ENCODE measurements at places on chromosomes 16 and 17.

GRCh38 chr17:13016881-13017654 lies 759 bp downstream of the ELAC2 start:
- DNase-seq: no peak

DNA sequence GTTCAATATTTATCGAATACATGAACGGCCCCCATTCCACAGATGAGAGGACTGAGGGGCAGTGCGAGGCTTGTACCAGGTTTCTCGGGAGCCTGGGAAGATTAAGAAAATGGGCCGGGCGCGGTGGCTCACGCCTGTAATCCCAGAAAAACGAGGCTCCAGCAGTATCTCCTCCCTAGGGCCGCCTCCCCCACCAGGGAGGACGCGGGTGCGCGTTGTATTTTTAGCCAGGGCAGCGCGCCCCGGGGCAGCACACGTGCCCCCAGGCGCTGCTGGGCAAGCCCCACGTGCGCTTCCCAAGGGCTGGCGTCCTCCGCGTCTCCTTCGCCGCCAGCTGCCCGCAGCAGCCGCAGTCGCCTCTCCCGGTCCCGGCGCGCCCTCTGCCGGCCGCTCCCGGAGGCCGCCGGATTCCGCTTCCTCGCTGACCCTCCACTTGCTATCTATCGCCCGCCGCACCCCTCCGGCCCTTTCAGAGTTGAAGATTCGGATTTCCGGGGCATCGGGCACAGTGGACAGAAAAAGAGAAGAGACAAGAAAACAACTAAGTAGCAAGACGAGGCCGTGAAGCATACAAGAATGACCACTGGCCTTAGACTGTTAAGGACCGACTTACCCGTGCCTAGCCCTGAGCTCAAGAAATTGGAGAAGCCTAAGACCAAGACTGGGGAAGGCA lies 1.9 kb upstream of the YBX2 start:
- peak; percentile 45 for DNase-seq

GRCh38 chr17:21772321-21772720 lies 80.0 kb downstream of the KCNJ18 start:
- no peak for DNase-seq

GRCh38 chr16:2535625-2536013 lies 2.2 kb upstream of the PDPK1 start:
- no peak for DNase-seq

GRCh38 chr16:67441271-67441753 lies 10.4 kb downstream of the HSD11B2 start:
- DNase-seq: peak; percentile 86

- no peak for DNase-seq
Measured at GRCh38 chr17:73550556-73550955, 93.7 kb downstream of the SDK2 start.

DNA sequence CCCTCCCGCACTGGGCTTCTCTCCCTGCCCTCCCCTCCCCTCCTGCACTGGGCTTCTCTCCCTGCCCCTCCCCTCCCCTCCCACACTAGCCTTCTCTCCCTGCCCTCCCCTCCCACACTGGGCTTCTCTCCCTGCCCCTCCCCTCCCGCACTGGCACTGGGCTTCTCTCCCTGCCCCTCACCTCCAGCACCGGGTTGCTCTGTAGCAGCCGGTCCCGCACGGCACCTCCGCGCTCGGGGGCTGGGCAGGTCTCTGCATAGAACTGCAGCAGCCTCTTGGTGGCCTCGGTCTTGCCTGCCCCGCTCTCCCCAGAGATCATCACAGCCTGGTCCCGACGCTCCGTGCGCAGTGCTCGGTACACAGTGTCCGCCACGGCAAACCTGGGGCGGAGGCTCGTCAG lies 9.8 kb downstream of the MYO1C start:
- DNase-seq: no peak

DNA sequence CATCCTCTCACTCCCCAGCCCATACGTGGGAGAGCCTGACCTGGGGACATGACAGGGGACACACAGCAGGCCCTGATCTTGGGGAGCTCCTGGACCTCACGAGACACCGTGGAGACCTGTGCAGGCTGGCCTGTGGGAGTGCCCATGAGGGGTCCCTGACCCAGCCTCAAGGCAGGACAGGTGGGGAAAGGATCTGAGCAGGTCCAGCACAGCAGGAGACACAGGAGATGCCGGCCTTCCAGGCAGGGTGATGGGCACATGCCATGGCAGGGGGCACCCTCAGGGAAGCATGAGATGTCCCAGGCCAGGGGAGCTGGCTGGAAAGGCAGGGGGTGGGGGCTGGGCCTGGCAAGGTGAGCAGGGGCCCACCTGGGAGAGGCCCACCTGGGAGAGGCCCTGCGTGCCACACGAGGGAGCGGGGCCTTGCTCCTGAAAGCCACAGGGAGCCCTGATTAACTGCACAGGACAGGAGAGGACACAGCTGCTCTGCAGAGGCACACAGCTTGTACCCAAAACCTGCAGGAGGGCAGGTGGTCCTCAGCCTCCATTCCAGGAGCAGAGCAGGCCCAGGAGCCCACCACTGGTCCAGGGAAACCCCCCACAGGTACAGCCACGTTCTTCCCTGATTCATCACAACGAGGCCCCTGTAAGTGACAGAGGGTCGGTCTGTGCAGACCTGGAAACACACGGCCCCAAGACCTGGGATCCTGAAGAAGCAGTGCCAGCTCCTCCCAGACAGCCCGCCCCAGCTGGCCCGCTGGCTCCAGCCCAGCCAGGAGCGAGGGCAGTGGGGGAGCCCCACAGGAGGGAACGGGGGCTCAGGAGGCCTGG lies 26.6 kb upstream of the KRT17 start:
- DNase-seq: no peak

- no peak for DNase-seq
Measured at GRCh38 chr17:12022310-12022709, 1.6 kb downstream of the MAP2K4 start.

- no peak for DNase-seq
Measured at GRCh38 chr16:56758432-56758831, 28.5 kb downstream of the NUP93 start.

- DNase-seq: no peak
Measured at GRCh38 chr16:78004517-78004916, 17.8 kb upstream of the CLEC3A start.

- DNase-seq: no peak
Measured at GRCh38 chr16:1458977-1459341, 14.6 kb upstream of the CCDC154 start.

DNA sequence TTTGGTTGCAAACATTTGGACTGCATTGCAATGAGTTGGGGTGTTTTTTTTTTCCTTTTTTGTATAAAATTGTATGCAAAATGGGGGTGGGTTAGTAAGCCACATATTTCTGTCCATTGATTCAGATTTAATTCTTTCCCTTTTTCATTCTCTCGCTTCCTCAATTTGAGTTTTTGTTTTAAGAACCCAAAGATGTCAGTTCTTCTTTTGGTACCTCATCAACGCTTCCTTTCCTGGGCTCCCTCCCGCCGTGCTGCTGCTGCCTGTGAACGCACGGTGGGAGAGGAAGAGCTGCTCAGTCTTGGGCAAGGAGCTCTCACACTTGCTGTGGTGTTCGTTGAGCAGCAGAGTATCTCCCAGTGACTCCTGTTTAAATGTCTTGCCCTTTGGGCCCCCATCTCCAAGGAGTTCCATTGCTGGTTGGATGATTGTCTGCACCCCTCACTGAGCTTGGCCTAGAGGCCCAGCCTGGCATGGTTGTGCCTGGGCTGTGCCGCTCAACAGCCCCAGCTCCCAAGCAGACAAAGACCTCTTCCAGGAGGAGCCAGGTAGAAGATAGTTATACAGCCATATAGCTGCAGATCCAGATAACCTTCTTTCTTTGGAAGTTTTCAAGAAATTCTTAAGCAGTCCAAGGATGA lies 13.6 kb downstream of the UBFD1 start:
- DNase-seq: no peak

GRCh38 chr16:1908983-1909382 lies 9.2 kb downstream of the HS3ST6 start:
- DNase-seq: no peak

- no peak for DNase-seq
Measured at GRCh38 chr17:69067274-69068047, 6.7 kb upstream of the ABCA9 start.

Measured in NCI-H2107 (cell line).